ENCODE measurements at places on chromosomes 5 and 9. TPM values are rescaled to one million over a fixed set of nuclear protein-coding genes. Genes with fewer than 3 reads are reported as not detected.

The HARS2 gene
- total RNA-seq = 26.8 TPM

The IFNK gene
- total RNA-seq = not detected

The CDK7 gene
- 62.7 TPM for total RNA-seq

The GFPT2 gene
- 136 TPM for total RNA-seq

The IRX4 gene
- total RNA-seq = 9.0 TPM

The SEMA4D gene
- total RNA-seq = 60.5 TPM

DNA sequence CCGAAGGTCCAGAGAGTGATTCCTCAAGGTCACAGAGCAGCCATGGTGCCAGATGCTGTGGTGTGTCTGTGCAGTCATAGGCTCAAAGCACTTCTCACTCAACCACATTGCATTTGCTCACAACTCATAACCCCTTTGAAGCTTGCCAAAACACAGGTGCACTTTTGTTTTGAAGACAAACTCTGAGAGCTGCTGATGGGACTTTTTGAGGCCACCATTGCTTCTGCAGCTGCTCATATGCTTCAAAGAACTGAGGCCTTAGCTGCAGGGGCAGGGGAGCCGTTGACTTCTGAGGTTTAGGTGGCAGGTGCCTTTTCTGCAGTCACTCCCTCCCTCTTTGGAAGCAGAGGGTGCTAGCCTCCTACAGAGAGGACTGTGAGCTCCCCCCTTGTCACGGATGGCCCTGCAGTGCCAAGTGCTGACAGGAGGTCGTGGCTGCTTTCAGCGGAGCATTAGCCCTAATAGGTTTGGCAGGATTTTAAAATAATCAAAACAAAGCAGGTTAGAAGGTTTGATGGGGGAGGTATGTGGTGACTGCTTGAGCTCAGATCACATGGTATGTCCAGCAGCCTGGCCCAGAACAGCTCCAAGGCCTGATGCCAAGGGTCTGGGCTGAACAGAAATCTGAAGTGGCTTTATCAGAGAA, 232.1 kb downstream of the MAN2A1 start:
- no peak for DNase-seq

DNA sequence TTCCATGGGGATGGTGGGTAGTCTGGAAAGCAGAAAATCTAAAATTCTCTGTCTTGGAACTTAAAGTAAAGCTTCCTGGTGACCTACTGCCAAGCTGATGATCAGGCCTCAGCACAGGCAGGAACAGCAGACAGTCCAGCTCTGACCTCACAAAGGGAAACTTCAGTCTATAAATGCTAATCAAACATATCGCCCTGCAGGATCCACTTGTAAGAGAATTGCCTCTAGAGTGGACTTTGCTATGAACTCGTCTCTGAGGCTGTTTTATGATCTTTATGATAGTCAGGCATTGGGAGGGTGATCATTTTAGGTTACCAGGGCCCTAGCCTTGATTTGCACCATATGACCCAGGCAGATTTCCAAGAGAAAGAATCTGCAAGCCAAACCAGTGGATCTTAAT, 67.6 kb upstream of the SELENOP start:
- no peak for DNase-seq
